Activated T-cell treated with anti-CD3 and anti-CD28 coated beads for 4 hours (primary cell): ENCODE measurements at places on chromosomes 4 and X.

DNA sequence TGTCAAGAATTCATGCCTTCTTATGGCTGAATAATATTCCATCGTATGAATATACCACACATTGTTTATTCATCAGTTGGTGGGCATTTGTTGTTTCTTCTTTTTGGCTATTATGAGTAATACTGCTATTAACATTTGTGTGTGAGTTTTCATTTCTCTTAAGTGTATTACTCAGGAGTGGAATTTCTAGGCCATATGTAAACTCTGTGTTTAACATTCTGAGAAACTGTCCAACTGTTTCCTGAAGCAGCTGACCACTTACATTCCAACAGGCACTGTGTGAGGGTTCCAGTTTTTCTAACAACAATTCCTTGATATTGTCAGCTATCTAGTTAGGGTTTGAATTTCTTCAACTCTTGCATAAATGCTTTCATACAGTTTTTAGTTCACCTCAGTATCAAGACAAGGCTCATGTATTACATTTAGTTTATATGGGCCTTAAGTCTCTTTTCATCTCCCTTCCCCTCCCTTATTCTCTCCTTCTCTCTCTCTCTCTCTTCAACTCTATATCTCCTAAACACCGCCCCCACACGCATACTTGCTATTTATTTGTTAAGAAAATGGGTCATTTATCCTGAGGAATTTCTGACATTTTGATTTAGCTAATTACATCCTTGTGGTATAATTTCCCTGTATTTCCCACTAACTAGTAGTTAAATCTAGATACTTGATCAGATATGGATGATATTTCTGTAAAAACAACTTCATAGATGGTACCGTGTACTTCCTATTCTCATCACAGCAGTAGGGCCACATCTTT lies 77.4 kb downstream of the WDR19 start:
- DNase-seq, result no peak

- no peak for DNase-seq
Observed at GRCh38 chr4:72555377-72555831, 13.6 kb downstream of the ADAMTS3 start.

GRCh38 chr4:3013839-3014350 lies 50.5 kb downstream of the GRK4 start:
- DNase-seq, result no peak

GRCh38 chrX:24333371-24333770 lies 19.5 kb upstream of the SUPT20HL2 start:
- DNase-seq, result no peak

DNA sequence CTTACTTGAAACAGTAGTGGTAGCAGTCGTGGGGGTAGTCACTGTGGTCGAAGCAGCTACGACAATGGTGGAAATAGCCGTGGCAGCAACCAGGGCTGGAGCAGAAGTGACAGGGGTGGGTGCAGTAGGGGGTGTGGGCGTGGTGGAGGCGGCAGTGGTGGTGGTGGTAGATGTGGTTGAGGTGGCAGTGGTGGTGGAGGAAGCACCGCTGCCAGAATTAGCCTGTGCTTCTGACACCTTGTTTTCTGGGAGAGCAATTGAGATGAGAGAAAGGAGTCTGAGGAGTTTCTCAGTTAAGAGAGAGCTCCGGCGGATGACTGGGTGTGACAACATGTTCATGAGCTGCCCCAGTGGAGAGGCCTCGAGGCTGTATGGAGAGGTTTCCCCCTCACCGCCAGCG lies 113.5 kb upstream of the HSD17B10 start:
- DNase-seq, result no peak

DNA sequence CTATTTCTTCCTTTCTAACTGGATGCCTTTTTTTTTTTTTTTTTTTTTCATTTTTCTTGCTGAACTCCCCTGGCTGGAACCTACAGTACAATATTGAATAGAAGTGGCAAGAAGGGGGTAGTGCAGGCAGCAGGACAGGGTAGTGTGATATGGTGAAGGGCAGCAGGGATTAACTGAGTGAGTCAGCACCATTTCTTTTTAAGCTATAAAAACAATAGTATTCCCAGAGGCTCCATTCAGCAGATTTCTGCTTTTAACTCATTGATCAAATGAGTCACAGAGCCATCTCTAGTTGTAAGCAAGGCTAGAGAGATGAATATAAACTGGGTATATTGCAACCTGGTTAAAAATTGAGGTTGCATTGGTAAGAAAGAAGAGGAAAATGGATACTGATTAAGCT lies 53.6 kb upstream of the SETD7 start:
- no peak for DNase-seq

DNA sequence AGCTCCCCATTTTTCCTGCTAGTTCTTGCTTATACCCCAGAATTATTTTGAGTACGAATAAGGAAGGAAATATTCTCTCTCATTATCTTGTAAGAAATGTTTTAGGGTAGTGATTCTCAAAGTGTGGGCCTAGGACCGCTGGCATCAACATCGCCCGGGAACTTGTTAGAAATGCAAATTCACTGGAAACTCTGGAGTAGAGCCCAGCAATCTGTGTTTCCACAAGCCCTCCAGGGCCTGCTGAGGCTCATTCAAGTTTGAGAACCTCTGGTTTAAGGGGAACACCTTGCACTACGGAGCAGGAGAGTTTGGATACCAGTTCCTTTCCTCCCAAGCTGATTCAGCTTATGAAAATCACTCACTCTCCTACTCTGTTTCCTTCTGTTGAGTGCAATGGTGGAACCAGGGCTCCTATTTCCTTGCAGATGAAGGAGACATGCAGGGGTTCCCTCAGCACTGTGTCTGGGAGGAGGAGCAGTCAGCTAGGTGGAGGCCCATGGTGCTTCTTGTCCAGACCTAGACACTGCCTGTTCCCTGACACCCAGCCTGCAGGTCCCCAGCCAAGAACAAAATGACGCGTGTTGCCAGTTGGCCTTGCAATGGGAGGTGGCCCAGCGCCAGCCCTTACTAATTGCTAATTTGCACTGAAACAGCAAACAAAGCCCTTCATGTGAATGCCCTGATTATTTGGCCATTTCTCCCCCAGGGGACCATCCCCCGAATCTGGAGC lies 68.5 kb downstream of the CYTL1 start:
- DNase-seq, result no peak

DNA sequence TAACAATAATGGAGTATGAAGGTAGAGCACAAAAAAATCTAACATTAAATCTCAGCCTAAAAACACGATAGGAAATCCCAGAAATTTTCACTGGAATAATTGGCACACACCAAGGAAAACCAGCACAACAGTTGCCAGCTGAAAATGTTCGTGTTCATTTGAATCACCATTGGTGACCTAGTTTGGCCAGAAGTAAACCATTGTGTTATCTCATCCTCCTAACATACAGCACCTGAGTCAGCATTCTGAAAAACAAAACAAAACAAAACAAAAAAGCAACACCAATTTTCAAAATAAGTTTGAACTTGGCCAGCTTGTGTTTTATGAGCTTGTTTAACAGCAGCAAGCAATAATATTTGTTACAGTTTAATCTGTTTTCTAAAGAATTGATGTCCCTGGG lies 41.1 kb downstream of the UCHL1 start:
- no peak for DNase-seq

DNA sequence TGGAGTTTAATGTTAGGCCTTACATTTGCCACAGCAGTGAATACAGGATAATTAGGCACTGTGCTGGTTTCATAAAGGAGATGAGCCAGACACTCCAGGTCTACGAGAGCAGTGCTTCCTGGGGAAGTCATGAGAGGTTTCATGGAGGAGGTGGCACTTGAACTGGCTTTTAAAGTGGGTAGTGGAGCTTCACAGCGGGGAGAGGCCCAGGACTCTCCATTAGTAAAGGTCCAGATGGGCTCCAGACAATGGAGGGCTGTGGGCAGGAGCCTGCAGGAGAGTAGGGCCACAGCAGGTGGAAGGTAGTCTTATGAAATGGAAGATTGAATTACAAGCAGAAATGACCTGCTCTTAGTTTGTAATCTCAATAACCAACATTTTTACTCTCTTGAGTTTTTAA lies 29.0 kb downstream of the CLDN22 start:
- DNase-seq, result no peak

DNA sequence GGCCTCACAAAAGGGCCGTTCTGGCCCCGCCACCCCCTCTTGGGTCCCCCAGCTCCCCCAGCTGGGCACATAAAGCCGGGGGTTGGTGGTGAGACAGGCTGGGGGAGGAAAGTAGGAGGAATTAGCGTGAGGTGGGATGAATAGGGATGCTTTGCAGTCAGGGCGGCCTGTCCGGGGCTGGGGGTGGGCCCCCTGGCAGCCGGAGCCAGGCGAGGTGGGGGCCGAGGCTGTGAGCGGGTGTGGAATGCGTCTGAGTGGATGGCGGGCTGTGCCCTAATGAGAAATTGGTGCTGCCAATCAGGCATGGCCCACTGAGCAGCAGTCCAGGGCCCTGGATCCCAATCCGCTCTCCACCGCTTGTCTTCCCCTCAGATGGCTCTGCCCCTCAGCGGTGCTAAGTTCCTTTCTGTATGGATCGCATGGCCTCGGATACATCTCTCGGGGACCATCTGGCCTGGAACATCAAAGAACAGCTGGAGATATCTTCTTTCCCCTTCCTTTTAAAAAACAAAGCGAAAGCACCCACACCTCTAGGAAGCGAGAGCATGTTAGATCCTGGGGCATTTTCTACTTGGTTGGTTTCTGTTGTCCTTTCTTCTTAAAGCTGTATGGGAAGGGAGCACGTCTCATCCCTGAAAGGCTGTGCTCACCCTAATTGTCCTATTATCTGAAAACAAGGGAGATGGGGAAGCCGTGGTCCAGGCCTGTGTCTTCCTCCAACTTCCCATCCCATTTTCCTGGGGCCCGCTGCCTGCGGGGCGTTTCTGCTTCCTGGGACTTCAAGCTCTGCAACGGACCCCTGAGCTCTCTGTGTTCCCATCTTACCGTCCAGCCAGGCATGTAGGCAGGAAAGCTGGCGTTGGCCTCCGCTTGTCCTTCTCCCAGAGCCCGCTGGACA lies 106.9 kb downstream of the SORCS2 start:
- DNase-seq, result no peak

DNA sequence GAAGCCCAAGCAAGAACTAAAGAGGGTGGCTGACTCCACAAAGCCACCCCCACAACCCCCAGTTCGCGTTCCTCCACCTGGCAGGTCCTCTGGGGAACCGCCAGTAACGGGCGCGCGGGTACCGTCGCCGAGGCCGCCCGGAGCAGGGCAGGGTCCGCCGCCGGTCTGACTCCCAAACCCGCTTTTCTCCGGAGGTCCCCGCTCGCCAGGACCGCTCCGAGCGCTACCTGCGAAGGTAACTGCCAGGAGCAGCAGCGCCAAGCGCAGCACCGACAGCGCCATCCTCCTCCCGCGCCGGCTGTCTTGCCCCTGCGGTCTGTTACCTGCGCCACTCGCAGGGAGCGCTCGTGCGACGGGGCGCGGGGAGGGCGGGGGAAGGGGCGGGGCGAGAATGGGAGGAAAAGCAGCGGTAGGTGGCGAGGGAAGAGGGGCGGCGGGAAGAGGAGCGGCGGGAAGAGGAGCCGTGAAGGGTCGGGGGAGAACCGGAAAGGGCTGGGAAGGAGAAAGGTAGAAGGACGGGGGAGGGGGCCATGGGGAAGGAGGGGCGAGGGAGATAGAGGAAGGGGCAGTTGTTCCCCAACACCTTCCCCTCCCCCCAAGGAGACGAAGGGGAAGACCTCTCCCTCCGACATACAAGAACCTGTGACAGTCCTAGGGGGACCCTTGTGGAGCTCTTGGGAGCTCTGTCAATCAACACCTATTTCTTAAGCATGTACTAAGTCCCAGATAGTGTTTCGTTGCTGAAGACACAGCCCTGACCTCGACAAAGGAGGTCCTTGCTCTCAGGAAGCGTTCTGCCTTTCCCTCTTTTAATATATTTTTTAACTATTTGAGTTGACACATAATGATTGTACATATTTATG lies at the start of gene SPINK2:
Gene SPINK2, minus strand, starts transcription at position 321 of the 863 bp plus-strand sequence. Its CDS starts 39 bp downstream, at position 282.
- peak; percentile 58 for DNase-seq

DNA sequence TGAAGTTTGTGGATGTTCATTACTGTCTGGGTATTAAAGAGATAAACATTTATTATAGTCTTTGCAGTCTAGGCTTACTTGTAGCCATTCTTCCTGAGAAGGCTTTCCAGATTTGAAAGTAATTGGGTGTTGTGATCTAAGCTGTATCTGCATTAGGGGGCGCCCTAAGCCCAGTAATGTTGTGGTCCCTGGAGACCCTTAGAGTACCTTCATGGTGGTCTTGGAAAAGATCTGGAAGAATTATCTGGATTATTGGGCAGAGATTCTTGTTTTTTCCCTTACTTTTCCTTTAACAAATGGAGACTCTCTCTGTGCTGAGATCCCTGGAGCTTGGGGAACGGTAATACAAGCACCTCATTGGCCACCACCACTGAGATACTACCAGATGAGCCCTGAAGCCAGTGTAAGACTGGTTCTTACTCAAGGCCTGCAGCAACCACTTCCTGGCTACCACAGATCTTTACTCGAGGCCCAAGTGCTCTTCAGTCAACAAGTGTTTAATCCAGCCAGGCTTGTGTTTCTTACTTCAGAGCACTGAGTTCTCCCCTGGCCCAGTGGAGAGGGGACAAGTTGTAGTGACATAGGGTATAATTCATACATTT lies 63.1 kb downstream of the RTL3 start:
- DNase-seq, result no peak

DNA sequence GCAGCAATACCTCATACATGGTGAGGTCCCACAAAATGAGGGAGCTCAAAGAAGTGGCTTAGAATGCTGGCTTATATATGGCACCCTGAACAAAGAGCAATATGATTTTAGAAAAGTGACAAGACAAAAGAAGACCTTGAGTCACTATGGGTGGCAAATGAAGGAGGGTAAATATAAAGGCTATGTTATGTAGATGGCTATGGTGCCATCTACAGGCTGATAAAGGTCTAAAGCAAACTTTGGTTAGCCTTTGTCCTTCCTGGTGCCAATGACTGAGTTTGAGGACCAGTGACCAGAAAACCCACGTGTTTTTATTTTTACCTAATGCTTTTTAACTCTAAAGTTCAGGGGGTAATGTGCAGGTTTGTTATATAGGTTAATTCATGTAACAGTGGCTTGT lies 151.8 kb downstream of the CCNG2 start:
- no peak for DNase-seq

GRCh38 chr4:98838977-98839618 lies 89.8 kb downstream of the EIF4E start:
- no peak for DNase-seq

- DNase-seq, result no peak
Observed at GRCh38 chrX:68443155-68443868, 10.0 kb upstream of the OPHN1 start.

DNA sequence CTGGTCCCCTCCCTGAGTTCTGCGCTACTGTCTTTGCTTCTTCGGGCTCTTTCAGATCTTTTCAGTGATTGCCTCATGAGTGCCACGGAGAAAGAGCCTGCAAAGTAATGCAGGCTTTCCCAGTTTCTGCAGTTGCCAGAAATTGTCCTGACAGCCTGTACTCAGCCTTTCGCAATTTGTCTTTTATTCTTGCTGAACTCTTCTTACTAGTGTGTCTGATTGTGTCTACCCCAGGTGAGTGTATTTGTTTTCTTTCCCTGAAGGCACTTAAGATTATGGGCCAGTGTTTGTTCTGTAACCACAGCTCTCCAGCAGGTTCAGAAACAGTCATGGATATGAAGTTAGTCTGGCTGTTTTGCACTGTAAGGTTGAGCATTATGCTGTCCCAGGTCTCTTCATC lies 47.1 kb downstream of the FAM193A start:
- DNase-seq, result no peak

DNA sequence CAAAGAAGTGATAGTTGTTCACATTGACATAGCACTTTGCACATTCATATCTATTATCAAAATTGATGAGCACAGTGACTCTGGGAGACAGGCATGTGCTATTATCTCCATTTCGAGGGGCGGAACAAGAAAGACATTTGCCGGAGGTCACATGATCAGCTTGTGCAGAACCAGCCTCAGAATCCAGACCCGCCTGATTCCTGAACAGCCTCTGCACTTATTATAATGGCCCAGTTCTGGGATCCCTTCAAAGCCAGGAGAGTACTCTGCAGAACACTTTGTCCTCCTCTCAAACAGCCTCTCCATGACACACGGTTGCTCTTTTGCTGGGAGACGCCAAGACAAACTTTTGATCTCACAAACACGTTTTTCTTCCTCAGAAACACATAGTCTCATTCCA lies 48.4 kb downstream of the RWDD4 start:
- DNase-seq, result no peak
